ENCODE measurements at places on chromosomes 13 and 19.
A peak's percentile ranks its signal among the peaks of the same experiment; 100 is the strongest.

GRCh38 chr13:78762825-78763224, 103.9 kb upstream of the OBI1 start:
- DNase-seq = no peak

DNA sequence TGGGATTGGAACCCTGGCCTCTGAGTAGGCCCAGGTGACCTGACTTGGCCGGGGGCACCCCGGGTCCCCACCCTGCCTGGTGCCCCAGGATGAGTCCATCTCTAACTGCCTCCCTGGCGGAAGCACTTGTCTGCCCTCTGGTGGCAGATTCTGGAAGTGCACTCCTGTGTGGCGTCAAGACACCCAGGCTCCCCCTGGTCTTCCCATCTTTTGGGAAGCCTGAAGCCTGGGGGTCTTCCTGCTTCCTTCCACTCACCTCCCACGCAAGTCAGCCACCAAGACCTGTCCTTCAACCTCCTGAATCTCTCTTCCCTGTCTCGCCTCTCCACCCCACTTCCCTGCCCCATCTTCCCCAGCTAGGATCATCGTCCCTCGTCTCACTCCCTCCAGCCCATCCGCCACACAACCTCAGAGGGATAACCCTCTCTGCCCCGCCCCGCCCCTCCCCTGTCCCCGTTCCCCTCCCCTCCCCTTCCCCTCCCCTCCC, 7.4 kb downstream of the RABAC1 start:
- DNase-seq = peak; percentile 74

- peak; percentile 94 for DNase-seq
These were observed 11.1 kb downstream of the LYL1 start for GRCh38 chr19:13091400-13092157.

GRCh38 chr19:34733266-34733745, 737 bp upstream of the ZNF181 start:
- no peak for DNase-seq

- DNase-seq = no peak
These were observed 1993.2 kb downstream of the PCDH9 start for GRCh38 chr13:65236841-65237418.

DNA sequence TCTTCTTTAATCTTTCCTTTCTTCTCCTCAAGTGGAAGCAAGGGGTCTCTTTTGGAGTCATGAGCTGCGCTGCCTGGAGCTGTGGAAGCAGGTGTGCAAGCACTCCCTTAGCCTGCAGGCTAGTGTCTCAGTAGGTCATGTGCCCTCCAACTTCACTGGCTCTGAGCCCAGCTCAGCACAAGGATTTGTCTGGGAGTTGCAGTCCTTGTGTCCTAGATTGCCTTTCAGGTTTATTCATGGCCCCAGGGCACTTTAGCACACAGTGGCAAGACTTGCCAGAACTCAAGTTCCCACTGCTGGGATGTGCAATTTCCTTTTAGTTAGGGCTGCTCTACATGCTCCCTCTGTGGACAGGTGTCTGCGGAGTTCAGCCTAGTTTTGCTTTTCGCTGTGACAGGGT, 211.7 kb downstream of the LIG4 start:
- DNase-seq = no peak

DNA sequence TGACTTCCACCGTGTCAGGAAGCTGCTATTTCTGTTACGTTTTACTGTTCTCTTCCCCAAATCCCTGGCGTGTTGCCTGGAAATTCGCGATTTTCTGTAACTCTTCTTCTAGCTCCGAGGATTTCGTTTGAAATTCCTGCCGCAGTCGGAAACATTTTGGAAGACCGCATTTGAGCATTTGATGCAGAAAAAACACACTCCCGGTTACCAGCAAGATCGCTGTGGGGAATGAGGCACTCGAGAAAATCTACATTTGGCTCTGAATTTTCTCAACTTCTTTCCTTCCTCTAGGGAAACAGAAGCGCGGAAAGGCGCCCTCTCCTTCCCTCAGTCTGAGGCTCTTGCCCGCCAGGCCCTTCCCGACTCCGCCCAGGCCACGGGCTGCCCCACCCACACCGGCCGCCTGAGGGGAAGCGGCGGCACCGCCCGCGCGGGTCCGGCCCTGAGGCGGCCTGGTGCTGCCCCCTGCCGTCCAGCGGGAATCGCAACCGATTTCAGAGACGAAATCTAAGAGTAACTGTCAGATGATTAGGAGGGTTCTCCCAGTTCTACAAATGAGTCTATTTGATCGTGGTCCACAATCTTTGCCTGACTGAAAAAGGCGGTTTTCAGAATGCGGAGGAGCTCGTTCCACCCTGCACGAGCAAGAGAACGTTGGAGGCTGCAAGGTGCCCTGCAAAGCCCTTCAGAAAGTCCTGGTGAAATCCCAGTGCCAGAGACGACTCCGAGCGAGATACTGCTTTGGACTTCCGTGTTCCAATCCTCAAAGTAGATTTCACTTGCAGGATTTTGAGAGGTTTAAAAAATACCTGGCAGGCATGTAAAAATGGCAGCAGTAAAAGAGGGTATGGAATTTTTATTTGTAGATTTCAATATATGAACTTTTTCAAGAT, 18.4 kb upstream of the TUBGCP3 start:
- DNase-seq = peak; percentile 86

DNA sequence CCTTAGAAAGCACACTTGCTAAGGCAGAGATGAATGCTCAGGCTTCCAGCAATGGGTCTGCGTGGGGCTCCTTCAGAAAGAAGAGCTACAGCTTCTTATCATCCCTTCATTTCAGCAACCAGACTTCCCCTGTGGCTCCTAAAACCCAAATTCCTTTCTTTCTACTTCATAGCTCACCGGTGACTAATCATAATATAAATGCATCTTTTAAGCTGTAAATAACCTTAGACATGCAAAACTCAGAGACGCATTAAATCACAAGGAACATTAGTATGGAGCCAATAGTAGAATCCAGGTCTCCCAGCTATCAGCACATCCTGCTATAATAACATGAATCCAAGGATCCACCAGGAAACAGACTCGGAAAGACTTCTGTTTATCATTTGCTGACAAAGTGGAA, 375.6 kb downstream of the COG6 start:
- peak; percentile 76 for DNase-seq

- DNase-seq = peak; percentile 30
These were observed 162.9 kb upstream of the NBEA start for GRCh38 chr13:34779171-34779570.

- no peak for DNase-seq
These were observed 19.2 kb upstream of the ZNF175 start for GRCh38 chr19:51551673-51552432.

- no peak for DNase-seq
These were observed 20.4 kb upstream of the DCLK1 start for GRCh38 chr13:36151591-36151990.

GRCh38 chr13:112252804-112253590, 123.2 kb upstream of the SPACA7 start:
- no peak for DNase-seq

- no peak for DNase-seq
These were observed 11.9 kb upstream of the SCN1B start for GRCh38 chr19:35018379-35018778.
